Ovary (tissue), 10 donors: ENCODE measurements at places on chromosomes 12 and 14. TPM values are rescaled to one million over a fixed set of nuclear protein-coding genes. Genes with fewer than 3 reads are reported as not detected.
A peak's percentile ranks its signal among the peaks of the same experiment; 100 is the strongest.

- DNase-seq, result no peak
These were observed 323.3 kb upstream of the TMEM132C start for GRCh38 chr12:127943481-127944210.

DNA sequence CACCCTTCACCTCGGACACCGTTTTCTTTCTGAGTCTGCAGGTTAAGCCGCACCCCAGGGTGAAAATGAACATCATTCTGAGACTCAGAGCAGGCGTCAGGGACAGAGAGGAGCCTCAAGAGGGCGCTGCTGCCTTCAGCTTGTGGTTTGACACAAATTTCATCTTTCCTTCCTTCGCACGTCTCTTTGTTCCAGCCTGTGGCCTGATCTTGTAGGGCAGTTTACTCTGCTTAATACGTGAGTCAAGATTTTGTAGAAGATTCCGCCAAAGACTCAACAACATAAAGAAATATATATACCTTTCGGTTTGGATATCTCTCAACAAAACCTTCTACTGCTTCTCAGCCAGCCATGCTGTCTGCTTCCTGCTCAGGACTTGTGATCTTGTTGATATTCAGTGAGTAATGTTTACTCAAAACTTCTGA is 329.3 kb upstream of the OR4E1 start:
- DNase-seq, result no peak

DNA sequence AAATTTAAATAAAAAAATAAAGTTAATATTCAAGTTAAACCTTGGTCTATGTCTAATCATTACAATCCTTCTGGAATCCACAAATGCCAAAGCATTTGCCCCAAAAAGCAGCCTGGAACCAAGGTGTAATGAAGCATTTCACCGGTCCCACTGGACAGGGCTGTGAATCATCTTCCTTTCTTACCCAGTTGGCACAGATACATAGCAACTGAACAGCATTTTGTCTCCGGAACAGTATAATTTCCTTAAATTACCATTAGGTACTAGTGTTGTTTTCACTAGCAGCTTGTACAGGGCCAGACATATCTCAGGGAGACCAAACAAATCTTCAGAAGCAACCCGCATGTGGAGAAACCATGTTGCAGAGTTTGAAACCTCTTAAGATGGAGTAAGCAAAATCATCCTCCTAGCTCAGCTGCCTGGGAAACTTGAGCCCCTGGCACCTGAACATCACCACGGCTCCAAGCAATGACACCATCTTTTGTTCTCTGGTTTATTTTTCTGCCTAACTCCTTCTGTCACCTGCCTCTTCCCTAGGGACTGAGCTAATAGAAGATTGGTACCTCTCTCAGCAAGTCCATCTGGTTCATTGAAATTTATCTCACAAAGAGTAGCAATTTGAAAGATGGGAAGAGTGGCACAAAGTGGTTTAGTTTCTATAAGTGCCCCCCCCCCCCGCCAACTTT is 17.9 kb upstream of the MDM1 start:
- DNase-seq, result no peak

Gene B4GALNT1
- polyA plus RNA-seq, result 1.3 TPM

Gene SLC7A8
- 45.9 TPM for polyA plus RNA-seq

DNA sequence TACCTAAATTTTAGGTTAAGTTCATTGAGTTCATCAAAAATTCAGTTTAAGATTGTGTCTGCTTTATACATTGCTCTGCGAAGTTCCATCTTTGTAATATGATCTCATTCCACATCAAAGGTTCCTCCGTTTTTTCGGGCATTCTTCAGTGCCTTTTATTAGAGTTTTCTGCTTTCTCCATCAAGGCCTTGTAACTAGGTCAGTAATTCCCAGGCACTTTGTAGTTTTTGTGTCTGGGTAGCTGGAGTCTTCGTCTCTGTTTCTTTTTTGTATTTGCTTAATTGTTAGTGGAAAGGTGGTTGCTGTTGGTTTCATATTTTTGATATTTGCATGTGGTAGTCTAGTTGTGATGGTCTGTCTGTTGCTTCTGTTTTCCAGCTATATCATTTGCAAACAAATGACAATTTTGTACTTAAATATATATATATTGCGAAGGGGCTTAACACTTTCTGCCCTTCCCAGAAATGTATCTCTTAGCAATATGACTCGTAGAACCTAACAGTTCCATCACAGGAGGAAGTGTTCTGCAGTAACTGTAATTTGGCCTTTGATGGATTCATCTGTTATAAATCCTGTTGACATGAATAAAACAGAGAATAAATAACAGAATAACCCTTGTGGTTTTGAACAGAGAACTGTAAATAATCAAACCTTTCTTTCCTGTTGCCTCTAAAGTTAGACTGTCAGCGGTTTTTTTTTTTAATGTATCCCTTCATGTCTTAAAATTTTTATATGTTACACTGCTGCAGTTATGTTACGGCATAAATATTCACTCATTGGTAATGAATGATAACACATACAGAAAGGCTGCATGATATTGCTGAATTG is 88.4 kb upstream of the DYNC1H1 start:
- no peak for DNase-seq

Gene TEX52
- polyA plus RNA-seq, result not detected

GRCh38 chr12:65074932-65075331 is 46.2 kb downstream of the WIF1 start:
- DNase-seq, result no peak

DNA sequence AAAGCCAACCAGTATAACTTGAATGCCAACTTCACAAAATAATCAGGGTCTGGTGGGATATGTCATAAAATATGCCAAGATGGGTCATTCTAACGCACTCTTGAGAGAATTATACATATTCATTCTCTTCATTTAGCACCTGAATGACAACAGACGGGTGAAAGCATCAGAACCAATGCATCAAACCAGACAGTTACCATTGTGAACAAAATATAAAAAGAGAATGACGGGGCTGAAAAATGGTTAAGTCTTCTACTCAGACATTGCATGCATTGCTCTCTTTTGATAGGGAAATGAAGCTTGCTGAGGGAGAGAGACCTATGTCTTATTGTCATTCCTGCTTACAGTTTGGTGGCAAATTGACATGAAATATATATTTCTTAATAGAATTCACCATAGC is 702.1 kb downstream of the NOVA1 start:
- DNase-seq, result no peak

- peak; percentile 55 for DNase-seq
These were observed at the start of gene SMAGP for GRCh38 chr12:51270067-51270950. SMAGP (minus strand) TSS chr12:51270415; CDS start chr12:51269278, 1,137 bp downstream.

Gene TMEM233
- polyA plus RNA-seq, result 1.0 TPM
